ENCODE measurements at places on chromosomes 16 and 17.

DNA sequence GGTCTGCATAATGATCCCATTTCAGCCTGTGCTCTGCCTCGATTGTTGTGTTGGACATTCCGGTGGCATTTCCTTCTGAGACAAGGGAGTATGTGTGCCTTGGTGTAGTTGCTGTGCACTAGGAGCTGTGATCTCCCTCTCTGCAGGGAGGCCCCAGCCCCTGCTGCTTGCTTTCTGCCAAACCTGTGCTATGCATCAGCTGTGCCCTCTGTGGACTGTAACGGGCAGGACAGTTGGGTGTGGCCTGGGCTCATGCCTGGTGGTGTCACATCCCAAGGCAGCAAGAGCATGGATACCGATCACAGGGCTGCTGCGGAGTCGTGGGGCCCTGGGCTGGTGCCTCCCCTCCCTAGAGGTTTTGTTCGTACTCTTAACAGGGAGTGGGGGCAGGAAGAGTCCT lies 3.8 kb upstream of the JPT2 start:
- DNase-seq, result no peak

GRCh38 chr17:2975469-2975958 lies 87.9 kb downstream of the OR1D5 start:
- DNase-seq, result no peak

DNA sequence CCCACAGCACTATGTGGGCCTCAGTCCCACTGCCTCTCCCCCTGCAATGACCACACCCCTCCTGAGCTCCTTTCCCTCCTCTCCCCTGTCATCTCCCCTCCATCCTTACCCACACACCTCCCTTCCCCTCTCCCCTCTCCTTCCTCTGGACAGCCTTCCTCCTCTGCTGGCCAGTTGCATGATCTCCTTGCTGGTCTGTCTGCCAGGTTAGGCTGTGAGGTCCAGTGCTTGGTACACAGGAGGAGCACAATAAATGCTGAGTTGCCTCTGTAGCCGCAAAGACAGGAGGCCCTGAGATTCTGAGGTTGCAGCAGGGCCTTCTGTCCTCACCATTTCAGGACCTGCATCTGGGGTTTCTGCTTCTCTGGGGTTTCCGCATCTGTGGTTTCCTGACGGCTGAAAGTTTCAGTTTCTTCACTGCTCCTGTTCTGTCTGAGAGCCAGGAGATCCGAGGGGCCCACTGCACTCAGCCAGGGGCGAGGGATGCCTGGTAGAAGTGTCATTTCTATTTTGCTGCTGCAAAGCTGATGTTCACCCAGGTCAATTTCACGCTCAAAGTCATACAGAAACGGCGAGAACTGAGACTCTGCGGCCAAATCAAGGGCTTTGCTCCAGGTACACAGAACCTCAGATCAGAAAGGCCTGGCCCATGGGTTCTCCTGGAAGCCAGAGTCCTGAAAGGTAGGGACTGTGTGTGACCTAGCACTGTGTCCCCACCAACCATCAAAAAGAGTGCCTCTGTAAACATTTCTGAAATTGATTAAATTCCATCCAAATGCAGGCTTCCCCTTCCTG lies 4.6 kb upstream of the SLC12A3 start:
- no peak for DNase-seq

DNA sequence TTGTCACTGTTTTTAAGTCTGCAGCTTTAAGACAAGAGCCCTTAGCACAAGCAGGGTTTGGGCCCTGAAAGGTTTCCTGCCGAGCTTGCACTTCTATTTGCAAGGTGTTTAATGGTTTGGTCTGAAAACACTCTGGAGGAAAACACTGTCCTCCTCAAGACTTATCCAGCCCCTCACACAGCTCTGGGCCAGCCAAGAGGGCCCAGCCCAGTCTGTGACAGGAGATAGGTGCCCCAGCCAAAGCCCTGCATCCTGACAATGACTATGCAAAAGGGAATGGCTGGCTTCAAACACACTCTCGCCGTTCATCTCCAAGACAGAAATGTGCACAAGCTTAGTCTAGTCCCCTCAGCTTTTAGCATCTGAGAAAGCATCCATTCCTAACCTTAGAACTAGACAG lies 26.9 kb downstream of the MPG start:
- no peak for DNase-seq

- DNase-seq, result no peak
These were observed 9.0 kb downstream of the MAP2K6 start for GRCh38 chr17:69423450-69423849.

GRCh38 chr16:28313587-28313986 lies 21.3 kb downstream of the SBK1 start:
- no peak for DNase-seq

DNA sequence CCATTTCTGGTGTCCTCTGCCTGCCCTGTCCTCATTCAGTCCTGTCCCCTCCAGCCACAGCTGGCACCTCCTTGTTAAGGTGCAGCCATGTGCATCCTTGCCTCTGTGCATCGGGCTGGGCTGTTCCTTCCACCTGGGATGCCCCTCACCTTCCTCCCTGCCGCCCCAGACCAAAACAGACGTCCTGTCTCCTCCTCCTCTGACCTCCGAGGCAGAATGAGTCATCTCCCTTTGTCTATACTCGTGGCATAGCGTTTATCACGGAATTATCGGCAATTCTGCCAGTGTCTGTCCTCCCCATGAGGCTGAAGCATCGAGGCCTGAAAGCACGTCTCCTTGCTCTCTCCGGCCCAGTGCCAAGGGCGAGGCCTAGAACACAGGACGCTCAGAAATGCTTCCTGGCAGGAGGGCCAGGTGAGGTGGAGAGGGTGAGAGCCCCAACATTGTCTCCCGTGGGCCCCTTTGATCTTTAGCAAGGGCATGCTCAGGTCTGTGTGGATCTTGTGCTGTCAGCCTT lies 4.6 kb downstream of the RAI1 start:
- no peak for DNase-seq

- DNase-seq, result no peak
These were observed 285.4 kb downstream of the SHISA9 start for GRCh38 chr16:13186813-13187212.

DNA sequence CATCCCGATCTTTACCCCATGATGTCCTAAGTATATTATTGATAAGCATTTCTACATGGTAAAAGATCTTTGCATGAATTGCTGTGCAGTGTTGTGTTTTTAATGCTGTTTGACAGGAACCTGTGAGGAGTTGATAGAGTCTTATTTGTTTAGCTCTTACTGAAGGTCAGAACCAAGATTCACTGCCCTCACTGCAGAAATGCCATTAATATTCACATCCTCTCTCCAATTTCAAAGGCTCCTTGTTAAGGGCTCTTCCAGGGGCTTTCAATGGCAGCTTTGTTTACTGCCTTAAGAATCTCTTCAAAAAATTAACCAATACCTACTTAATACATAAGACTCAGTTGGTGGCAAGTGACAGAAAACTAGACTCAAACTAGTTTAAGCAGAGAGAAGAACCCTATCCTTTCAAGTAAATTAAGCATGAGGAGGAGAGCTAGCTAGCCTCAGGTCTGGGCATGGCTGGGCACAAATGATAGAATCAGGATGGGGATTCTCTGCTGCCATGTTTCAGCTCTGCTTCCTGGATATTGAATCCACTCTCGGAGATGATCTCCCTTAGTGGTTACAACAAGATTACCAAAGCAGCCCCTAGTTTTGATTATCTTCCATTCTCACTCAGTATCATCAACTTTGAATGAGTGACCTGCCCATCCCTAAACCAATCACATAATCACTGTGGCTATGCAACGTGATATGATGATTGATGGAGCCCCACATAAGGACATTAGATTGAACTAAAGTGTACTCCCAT lies 311.8 kb downstream of the CDH11 start:
- DNase-seq, result no peak

DNA sequence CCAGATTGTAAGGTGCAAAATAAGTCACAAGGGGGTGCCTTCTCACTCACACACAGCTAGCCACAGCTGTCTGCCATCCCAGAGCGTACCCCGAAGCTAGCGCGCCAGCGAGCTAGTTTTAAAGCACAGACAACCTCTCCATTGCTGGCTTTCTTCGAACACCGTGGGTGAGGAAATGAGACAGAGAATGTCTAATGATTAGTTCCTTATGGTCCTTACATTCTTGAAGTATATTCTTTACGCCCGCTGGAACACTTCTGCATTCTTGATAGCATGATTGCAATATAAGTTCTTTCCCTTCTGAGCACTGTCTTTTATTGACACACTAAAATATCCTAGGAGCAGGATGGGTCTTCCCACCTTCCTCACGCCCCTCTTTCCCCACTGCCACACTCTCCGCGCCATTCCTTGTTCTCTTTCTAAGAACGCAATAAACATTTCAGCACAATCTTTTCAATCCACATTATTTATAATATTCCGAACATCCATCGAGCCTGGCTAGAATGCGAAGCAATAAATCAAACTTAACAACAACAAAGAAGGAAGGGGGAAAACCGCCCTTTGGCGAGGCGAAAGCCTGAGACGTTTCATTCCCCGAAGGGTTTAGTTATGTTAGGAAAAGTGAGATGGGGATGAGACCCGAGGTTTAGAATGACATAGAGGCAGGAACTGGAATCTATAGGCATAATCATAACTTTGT lies 251.3 kb downstream of the NTN1 start:
- no peak for DNase-seq

DNA sequence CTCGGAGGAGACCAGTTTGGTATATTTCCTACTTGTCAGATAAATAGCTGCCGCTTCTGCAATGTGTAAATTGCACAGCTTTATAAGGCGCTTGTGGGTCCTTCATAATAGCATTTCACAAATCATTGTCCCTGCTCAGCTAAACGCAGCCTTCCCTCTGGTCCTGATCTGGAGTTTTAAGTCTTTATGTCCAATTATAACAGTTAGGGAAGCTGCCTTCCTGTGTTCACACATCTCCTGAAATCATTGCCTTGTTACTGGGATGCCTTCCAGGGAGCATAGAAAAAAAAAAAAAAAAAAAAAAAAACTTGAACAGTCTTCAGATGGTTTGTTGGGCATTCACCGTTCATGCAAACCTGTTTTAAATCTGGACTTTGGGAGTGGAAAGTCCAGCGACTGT lies 342.0 kb downstream of the XYLT1 start:
- DNase-seq, result no peak

DNA sequence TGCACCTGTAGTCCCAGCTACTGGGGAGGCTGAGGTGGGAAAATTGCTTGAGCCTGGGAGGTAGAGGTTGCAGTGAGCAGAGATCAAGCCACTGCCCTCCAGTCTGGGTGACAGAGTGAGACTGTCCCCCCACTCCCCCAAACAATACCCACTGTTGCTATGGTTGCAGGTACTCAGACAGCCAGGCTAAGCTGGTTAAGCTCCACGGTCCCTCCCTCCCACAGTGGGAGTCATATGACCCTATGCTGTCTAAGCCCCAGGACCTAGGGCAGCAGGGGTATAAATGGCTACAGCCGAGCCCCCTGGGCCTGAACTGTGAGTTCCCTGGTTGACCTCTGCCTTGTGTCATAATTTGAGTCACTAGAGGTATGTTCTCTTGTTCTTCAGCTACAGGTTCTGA lies 15.9 kb upstream of the RPRML start:
- no peak for DNase-seq

GRCh38 chr16:20849589-20850390 lies 43.5 kb downstream of the REXO5 start:
- peak; percentile 61 for DNase-seq

GRCh38 chr16:47492428-47493377 lies 31.6 kb downstream of the PHKB start:
- peak; percentile 94 for DNase-seq

GRCh38 chr17:49122566-49122965 lies 10.0 kb upstream of the B4GALNT2 start:
- no peak for DNase-seq

GRCh38 chr17:17975436-17975835 lies 2.8 kb downstream of the DRC3 start:
- DNase-seq, result peak; percentile 13

GRCh38 chr16:65104471-65104870 lies 17.4 kb downstream of the CDH11 start:
- no peak for DNase-seq

GRCh38 chr16:72430121-72430520 lies 258.2 kb upstream of the PMFBP1 start:
- no peak for DNase-seq

GRCh38 chr16:58847902-58848661 lies 114.0 kb upstream of the GOT2 start:
- DNase-seq, result peak; percentile 33

GRCh38 chr17:65888649-65889048 lies 303.3 kb downstream of the CEP112 start:
- DNase-seq, result no peak

GRCh38 chr16:81445143-81445961 lies 744 bp downstream of the CMIP start:
- DNase-seq, result peak; percentile 6

DNA sequence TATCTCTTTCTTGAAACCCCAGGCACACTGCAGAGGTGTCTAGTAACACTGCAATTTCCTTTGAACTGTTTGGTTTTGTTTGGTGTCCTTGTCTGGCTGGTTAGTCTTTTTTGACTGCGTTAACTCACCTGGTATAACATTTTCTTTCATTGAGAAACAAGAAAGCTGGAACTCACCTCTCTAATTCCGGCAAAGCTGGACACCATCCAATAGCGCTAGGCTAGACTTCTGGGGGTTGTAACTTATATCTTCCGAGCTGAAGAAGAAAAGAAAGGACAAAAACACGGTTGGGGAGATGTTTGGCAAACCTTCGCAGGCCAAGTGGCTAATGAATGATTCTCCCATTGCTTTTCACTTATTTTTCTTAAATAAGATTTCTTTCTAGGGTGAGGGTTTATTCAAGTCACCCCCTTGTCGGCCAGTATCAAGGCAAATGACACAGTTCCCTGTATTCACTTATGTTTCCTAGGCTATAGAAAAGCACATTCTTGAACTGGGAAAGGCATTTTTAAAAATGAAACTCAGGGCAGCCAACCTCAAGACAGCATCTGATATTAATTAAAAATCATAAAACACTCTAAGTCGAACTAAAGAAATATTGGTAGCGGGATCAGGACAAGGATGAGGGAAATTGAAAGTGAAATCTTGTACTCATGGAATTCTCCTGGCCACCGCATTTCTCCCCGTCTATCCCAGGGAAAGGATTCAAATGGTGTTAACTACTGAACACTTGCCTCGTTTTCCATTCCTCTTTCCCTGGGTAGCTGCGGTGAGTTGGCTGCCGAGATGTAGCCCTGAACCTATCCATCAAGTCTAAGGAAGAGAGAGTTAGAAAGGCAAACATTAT lies 95.9 kb upstream of the ZFHX3 start:
- no peak for DNase-seq

Measured in HL-60 (cell line).